CD4-positive, alpha-beta T cell treated with Interleukin-6 for 4 hours (primary cell): ENCODE measurements at places on chromosomes 7 and 10.
A peak's percentile ranks its signal among the peaks of the same experiment; 100 is the strongest.

- no peak for DNase-seq
Measured at GRCh38 chr7:142614116-142614515, 135.2 kb upstream of the PRSS1 start.

DNA sequence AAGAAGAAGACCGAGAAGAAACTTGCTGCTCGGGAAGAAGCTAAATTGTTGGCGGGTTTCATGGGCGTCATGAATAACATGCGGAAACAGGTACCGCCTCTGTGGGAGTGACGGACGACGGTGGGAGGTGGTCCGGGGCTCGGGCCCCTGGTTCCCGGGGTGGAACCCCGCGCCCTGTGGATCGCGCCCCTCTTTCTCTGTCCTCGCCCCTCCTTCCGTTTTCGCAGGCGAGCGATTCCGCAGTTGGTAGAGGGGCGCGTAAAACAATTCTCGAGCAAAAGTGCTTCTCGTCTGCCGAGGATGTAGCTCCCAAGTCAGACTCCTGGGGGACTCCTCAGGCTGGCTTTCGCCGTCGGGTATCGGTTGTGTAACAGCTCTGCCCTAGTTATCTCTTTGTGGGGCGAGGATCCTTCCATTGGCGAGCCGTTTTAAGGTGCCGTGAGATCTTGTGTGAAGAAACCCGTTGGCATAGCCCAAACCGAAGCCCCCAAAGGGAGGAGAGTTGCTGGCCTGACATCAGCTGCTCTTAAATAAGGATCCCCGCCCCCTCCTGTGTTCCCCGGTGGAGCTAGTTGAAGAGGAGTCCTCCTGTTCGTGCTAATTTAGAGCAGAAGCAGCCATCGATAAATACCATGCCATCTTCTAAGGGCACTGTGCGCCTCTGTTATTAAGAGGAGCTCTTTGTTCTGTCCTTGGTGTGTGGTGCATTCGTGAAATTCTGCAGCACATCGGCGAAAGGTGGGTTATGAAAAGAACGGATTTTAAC is 655 bp downstream of the KLHL7 start:
- DNase-seq = peak; percentile 49

GRCh38 chr10:49417311-49418052 is 21.6 kb upstream of the DRGX start:
- DNase-seq = no peak

- no peak for DNase-seq
Measured at GRCh38 chr7:66696774-66697191, 43.8 kb upstream of the RABGEF1 start.

DNA sequence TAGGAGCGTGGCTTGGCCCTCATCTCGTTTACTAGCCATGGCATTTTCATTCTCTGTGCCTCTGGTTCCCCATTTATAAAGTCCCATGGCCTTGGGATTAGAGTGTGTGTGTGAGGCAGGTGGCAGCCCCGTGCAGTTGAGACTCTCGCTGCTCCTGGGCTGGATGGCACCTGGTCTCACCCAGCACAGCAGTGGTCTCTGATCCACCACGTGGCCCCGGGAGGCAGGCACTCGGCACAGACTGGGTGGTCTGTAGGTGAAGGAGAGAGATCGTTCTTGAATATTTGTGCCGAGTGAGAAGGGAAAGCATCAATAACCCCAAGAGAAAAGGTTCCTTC is 50.4 kb downstream of the CALML3 start:
- DNase-seq = no peak

- DNase-seq = no peak
Measured at GRCh38 chr7:116492654-116493109, 6.9 kb upstream of the CAV2 start.

DNA sequence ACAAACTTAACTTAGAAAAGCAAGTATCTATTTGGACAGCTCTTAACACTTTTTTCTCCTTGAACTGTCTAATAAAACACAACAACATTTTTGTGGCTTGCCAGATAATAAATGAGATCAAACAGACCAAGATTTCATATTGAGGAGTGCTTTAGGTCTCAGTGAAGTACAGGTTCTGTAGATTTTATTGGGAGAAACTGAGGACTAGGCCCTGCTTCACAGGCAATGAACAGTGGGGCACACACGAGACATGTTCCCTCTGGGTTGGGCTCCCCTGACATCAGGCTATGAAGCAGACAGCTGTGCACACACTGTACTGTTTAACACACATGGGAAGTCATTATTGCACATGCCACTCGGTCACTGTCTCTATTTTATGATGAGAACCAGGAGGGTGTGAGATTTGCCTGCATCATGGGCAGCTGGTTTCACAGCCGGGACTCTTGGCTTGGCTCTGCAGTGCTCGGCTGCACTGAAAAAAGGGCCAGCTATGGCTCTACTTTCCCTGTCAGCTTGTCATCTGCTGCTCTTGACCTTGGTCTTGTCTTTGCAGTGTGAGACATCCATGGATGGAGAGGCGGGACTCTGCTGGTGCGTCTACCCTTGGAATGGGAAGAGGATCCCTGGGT is 4.2 kb downstream of the IGFBP1 start:
- DNase-seq = no peak

DNA sequence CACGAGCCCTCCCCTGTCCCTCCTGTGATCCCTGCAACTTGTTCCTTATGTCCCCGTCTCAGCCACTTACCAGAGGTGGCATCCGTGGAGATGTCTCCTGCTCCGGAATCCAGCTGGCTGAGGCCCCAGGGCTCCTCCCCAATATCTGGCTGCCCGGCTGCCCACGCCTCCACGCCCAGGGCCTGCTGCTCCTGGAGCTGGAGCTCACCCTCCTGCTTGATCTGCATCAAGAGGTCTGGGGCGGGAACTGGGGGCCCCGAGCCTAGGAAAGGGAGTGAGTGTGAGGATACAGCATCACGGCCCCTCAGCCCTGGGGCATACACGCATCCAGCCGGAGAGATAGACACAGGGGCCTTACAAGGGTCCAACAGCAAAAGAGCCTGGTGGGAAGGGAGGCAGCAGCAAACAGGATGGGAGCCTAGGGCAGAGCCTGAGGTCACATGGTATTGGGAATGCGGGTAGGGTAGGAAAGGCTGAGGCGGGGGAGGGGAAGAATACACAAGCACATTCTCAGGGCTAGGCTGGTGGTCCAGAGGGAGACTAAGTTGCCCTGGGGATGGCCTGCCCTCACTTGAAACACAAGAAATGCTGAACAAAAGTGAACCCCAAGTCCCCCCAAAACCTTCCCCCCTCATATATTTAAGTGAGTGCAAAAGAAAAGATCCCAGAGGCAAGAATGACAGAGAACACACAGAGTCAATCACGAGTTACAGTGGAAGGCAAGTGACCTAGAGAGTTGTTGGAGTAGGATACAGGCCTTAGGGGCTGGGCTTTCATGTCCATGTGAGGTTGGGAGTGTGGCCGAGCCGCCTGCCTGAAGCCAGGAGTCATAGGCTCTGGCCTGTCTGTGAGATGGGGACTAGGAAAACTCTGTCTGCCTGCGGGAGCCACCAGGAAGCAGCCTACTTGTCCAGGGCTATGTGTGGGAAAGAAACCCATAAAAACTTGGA is 16.9 kb upstream of the ZNF777 start:
- no peak for DNase-seq

DNA sequence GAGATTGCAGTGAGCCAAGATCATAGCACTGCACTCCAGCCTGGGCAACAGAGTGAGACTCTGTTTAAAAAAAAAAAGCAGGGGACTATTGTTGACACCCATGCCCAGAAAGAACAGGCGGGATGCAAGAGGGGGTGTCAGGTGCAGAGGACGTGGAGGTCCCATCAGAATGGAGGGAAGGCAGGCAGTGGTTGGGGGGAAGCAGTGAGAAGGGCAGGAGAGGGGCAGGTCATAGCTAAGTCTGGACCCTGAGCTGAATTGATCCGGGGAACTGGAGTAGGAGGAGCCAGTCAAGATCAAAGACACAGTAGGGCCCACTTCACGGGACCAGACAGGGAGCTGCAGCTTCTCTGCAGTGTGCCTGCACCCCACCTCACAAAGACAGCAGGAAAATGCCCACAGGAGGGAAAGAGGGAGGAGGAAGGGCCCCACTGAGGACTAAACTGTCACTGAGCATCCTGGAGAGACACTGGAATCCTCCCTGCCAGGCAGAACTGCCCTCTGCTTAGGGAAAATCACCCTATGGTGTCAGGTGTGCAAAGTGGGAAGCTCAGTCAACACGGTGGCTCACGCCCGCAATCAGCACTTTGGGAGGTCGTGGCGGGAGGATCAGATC is 27.3 kb upstream of the ECHDC3 start:
- DNase-seq = no peak
